ENCODE measurements at places on chromosomes 3 and 15.
A peak's percentile ranks its signal among the peaks of the same experiment; 100 is the strongest.

DNA sequence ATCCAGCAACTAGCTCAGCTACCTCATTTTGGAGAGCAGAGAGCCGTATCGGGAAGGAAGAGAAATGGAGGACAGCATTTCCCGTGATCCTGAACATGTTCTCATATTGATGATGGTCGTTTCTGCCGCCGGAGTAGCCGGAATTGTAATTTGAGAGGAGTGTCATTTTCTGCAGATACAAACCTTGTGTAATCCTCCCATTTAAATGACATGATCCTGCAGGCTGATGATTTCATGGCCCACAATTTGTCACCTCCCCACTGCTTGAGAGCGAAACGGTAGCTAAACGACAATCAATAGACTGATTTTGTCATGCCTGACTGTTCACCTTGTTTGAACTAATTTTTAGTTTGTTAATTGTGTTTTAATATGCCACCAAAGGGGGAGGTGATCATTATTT is 126.5 kb upstream of the CNTN6 start:
- no peak for DNase-seq

DNA sequence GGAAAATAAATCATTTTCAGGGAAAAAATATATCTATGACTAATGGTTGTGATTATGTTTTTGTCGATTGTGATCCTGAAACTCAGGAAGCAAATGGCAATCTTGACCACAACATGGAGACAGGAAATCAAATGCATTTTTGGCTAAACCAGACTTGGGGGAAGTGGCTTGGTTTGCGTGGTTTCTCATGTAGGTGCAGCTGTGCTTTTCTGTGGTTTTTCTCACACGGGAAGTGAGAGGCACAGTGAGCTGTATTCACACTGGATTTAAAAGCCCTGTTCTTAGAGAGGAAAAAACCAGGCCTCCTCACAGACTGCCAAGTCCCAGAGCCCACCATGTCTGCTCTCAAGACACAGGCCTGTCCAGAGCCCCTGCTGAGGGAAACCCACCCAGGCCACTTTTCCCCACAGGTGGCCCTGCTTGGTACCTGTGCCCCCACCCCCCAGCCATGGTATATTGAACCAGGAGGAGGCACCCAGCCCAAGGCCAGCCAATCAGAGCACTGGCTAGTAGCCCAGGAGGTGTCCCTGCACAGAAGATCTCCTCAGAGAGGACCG is 46.1 kb downstream of the BTD start:
- peak; percentile 58 for DNase-seq

- no peak for DNase-seq
Measured at GRCh38 chr3:146530609-146531008, 13.8 kb downstream of the PLSCR1 start.

GRCh38 chr3:155202626-155203025 is 90.9 kb downstream of the STRIT1 start:
- DNase-seq = no peak

GRCh38 chr3:95037927-95038326 is 975.1 kb downstream of the NSUN3 start:
- DNase-seq = peak; percentile 5

DNA sequence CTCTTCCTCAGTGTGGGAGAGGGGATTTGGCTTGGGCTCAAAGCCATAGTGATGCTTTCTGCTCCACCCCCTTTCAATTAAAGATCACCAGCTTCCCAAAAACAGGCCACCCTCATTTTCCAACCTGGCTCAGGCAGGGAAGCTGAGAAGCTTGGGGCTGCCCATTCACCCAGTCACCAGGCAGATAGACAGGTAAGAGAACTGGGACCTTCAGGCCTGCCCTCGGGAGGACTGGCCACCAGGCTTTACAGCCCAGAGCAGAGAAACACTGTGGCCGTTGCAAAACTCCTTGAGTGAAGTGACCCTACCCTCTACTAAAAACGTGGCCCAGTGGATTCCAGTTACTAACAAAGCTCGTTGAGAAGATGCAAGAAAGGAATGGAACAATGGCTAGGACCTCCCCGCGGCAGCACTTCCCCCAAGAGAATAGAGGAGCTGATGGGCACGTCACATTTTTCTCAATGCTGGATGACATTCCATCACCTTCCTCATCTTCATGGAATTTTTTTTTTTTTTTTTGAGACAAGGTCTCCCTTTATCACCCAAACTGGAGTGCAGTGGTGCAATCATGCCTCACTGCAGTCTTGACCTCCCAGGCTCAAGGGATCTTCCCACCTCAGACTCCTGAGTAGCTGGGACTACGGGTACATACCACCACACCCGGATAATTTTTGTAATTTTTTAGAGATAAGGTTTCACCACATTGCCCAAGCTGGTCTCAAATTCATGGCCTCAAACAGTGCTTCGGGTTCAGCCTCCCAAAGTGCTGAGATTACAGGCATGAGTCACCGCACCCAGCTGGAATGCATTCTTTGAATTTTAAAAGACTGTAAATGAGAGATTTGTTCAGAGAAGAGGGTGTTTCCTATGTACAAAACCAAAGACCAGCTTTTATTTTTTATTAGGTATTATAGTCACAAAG is 37.9 kb downstream of the LIPC start:
- peak; percentile 55 for DNase-seq

DNA sequence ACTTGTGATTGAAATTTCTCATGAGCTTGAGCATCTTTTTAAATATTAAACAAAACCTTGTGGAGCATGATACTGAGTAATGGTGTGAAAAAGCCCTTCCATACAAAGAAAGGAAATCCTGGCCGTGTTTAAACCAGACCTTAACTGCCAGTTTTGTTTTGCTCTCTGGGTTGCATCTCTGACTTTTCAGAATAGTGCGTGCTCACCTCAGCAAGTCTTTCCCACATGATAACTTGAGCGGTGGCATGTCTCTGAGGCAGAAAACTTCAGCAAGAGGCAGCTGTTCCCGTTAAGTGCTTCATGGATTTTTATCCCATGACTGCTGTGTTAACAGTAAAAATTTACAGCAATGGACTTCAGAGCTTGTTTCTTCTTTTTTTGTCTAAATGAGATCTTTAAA is 393.3 kb downstream of the FEZF2 start:
- no peak for DNase-seq

GRCh38 chr15:44711743-44712345 is 527 bp downstream of the B2M start:
- DNase-seq = peak; percentile 81

DNA sequence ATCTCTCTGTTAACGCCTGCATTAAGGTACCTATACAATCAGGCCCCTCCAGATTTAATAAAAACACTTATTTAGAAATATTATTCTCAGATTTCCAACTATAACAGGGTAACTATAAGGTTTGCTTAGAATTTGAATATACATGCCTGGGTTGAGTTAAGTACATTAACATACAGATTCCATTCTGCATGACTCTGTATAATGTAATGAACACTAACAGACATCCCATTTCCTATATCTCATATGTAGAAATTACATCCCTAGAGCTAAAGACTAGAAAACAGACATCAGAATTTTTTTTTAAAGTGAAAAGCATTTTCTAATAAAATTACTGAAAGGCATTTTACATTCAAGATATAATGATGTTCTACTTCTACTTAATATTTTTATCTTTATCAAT is 162.5 kb downstream of the MECOM start:
- no peak for DNase-seq

DNA sequence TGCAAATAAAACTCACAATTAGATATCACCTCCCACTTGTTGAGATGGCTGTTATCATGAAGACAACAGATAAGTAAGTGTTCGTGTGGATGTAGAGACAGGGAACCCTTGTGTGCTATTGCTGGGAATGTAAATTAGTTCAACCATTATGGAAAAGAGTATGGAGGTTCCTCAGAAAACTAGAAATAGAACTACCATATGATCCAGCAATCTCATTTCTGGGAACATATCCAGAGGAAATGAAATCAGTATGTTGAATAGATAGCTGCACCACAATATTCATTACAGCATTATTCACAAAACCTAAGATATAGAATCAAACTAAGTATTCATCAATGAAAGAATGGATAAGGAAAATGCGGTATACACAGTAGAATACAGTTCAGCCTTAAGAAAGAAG is 418.7 kb upstream of the CNTN6 start:
- DNase-seq = no peak

DNA sequence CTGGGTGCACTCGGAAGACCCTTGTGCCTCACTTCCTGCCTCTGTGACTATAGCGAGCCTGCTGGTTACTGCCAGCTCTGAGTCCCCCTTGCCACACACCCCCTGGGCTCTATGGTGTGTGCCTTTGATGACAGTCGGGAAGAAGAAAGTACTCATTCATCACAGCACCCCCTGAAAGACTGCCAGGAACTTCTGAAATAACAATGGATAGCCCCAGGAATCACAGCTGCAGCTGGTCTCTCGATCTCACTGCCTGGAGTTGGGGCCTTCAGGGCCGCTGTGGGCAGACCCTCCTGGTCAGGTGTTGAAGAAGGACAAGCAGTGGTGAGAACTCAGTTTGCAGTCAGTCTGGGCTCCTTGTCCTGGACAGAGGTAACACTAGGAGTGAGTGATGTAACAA is 9.8 kb upstream of the RPP14 start:
- no peak for DNase-seq

DNA sequence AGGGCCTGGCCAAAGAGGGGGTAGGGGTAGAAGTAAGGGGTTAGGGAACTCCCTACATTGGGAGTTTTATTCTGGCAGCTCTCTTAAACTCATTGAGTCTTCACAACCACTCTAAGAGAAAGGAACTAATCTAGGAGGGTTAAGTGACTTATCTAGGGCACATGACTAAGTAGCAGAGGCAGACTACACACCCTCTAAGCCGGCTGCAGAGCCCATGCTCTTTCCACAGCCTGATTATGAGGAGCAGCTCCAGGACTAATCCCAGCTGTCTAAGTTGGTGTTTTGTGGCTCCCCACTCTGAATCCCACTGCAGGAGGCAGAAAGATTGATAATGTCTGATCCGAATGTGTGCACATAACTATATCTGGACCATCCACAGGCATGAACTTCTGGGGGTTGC is 374.6 kb downstream of the EPHB1 start:
- DNase-seq = no peak

GRCh38 chr3:133472889-133473288 is 73.0 kb downstream of the BFSP2 start:
- DNase-seq = no peak

DNA sequence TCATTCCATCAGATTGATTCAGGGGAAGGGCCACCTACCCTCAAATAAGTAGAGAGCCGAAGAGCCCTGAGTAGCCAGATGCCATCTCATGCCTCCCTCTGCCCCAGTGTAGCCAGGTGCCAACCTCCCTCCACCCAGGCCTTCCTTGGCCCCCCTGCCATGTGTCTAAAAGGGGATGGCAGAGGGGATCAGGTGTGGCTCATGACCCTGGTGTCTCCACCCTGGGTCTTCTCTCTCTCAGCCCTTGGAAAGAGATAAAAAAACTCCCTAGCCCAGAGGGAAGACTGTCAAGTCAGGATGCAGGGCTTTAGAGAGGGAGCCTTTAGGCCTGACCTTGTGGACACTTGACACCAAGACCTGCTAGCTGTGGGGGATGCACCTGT is 5.2 kb downstream of the GRM2 start:
- DNase-seq = no peak

All from hematopoietic multipotent progenitor cell treated with erythropoietin and hydrocortisone succinate and interleukin-3 and kit ligand, for 6 days (in vitro differentiated cells).